ENCODE measurements at places on chromosomes 11 and 22.

DNA sequence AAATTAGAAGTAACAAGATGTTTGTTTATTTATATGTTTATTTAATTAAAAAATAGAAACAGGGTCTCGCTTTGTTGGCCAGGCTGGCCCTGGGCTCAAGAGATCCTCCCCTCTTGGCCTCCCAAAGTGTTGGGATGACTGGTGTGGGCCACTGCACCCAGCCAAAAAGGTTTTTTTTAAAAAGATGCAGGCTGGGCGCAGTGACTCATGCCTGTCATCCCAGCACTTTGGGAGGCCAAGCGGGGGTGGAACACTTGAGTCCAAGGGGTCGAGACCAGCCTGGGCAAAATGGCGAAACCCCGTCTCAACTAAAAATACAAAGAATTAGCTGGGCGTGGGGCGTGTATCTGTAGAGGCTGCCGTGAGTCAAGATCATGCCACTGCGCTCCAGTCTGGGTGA lies 13.4 kb downstream of the DRD4 start:
- no peak for DNase-seq

GRCh38 chr22:28884747-28885350 lies 1.5 kb downstream of the ZNRF3 start:
- DNase-seq: no peak

GRCh38 chr11:61416941-61417340 lies 12.8 kb downstream of the CPSF7 start:
- DNase-seq: no peak

DNA sequence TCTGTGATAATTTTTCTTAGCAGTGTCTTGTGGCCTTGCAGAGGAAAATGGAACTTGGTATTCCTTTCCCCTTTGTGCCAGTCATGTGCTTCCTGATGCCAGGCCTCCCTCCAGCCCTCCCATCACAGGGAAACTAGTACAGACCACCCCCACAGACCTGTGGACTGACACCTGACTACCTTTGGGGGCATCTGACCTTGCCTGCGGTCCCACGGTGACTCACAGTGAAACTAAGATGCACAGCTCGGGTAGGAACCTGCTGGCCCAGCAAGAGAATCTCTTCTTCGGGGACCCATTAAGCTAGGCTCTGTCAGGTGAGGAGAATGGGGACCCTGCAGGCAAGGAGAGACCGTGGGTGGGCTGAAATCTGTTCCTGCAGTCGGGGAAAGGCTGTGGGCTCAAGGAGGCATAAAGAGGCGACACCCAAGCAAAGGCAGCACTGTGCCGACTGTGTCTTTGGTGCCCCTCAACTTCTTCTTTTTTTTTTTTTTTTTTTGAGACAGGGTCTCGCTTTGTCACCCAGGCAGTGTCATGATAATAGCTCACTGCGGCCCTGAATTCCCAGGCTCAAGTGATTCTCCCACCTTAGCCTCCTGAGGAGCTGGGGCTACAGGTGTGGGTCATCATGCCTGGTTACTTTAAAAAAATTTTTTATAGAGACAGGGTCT lies 20.8 kb upstream of the PEX26 start:
- DNase-seq: no peak

DNA sequence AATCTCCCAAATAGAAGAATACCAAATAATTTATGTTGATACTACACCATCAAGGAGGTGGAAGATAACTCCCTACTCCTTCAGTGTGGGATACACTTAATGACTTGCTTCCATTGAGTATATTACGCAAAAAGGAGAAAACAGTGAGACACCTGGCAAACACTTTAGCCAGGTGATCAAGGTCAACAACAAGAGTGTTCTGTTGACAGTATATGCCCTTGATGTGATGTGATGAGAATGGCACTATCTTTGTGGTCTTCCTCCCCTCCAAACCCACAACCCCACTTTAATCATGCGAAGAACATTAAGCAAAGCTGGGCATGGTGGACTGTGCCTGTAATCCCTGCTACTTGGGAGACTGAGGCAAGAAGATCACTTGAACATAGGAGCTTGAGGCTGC lies 26.0 kb downstream of the MAPK1 start:
- DNase-seq: no peak

DNA sequence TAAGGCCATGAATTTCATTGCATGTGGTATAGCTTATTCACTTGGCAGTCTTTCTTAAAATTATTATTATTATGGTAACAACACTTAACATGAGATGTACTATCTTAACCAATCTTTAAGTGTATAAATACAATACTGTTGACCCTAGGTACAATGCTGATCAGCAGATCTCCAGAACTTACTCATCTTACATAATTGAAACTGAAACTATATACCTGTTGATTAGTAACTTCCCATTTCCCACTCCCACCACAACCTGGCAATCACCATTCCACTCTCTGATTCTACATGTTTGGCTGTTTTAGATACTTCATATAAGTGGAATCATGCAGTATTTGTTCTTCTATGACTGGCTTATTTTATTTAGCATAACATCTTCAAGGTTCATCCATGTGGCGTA lies 150.2 kb upstream of the POU2AF2 start:
- no peak for DNase-seq

- DNase-seq: no peak
These were observed 19.5 kb upstream of the WNT7B start for GRCh38 chr22:45996241-45997076.

DNA sequence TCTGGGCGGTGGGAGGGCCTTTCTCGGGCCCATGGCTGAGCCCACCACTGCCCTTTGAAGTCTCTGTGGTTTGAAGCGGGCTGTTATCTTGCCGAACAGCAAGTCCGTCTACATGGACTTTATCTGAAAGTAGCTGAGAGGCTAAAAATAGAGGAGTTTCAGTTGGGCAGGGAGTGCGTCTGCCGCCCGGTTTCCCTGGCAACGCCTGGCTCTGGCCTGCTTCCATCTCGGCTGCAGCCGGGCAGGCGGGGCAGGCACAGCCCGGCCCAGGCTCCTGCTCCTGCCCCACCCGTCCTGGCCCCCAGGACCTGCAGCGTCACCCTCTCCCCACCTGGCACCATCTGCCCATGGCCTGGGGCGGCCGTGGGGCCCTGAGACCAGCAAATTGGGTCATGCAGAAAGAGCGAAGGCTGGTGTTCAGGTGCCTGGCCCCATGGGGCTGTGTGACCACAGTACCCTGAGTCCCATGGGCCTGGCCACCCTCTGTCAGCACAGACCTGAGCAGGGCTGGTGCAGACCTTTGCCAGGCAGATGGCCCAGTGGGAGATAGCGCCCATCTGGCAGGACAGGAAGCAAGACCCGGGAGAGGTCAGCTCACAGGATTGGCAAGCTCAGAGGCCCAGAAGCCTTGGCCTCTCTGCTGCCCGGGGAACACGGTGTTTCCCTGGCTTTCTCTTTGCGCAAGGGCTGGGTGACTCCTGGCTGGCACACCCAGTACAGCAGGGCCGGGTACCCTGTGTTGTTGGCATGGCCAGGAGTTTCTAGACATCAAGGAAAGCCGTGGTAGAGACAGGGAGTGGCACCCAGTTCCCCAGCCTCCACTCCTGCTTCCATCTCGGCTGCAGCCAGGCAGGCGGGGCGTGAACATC lies 79.1 kb upstream of the KCNQ1OT1 start:
- no peak for DNase-seq

GRCh38 chr11:86369668-86370067 lies 5.0 kb upstream of the CCDC81 start:
- DNase-seq: no peak

- DNase-seq: no peak
These were observed 241.2 kb upstream of the SYN3 start for GRCh38 chr22:33299245-33299956.

DNA sequence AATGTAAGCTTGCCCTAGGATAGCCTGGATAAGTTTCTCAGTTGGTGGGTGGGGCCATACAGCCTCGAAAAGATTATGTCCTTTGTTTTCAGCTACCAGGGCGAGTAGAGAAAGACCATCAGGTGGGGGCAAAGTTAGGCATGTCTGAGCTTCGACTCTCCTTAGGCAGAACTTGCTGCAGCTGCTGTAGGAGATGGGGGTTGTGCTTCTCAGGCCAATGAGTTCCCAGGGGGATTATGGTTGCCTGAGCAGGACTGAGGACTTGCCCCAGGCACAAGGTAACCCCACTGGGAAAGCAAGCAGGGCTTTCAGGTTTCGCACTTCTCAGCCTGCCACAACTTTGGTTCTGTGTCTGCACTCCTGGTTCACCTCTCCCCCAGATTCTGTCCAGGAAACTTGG lies 173.4 kb upstream of the SESN3 start:
- DNase-seq: no peak

GRCh38 chr11:114399490-114400215 lies 658 bp downstream of the C11orf71 start:
- DNase-seq: no peak

GRCh38 chr11:64334764-64335735 lies 5.0 kb upstream of the CCDC88B start:
- DNase-seq: no peak

GRCh38 chr11:134951305-134951700 lies 539.3 kb upstream of the B3GAT1 start:
- DNase-seq: no peak

- no peak for DNase-seq
These were observed 52.8 kb upstream of the SMIM38 start for GRCh38 chr11:69102732-69103615.

DNA sequence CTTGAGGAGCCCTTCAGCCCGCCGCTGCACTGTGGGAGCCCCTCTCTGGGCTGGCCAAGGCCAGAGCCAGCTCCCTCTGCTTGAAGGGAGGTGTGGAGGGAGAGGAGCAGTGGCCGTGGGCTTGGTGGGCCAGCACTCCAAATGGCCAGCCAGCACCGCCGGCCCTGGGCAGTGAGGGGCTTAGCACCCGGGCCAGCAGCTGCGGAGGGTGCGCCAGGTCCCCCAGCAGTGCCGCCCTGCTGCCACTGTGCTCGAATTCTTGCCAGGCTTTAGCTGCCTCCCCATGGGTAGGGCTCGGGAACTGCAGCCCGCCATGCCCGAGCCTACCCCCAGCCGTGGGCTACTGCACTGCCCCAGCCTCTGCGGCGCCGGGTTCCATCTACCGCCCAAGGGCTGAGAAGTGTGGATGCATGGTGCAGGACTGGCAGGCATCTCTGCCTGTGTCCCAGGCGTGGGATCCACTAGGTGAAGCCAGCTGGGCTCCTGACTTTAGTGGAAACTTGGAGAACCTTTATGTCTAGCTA lies 82.7 kb downstream of the KCNA4 start:
- no peak for DNase-seq

GRCh38 chr11:128970598-128971190 lies 28.0 kb upstream of the TP53AIP1 start:
- DNase-seq: no peak

DNA sequence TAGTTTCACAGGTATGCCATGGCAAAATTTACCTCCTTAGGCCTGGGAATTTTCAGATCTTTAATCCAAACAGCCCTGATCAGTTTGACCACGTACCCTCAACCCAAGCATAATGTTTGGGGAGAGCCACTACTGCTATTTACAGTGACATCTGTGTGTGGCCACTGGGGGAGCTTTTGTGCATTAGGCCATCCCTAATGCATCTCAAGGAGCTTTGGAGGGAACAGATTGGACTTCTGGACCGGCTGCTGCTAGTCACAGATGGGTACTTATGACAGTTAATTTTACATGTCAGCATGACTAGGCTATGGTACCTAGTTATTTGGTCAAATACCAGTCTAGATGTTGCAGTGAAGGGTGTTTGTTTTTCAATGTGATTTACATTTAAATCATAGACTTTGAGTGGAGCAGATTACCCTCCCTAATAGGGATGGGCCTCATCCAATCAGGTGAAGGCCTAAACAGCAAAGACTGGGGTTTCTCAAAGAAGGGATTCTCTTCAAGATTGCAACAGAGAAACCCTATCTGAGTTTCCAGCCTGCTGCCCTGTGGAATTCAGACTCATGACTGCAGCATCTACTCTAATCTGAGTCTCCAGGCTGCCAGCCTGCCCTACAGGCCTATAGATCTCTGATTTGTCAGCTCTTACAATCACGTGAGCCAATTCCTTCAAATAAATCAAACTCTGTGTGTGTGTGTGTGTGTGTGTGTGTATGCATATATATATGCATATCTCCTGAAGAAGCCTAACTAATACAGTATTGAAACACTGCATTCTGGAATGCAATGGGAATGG lies 38.0 kb upstream of the GALNT18 start:
- DNase-seq: no peak

- no peak for DNase-seq
These were observed 28.8 kb downstream of the TRIOBP start for GRCh38 chr22:37725551-37726240.

DNA sequence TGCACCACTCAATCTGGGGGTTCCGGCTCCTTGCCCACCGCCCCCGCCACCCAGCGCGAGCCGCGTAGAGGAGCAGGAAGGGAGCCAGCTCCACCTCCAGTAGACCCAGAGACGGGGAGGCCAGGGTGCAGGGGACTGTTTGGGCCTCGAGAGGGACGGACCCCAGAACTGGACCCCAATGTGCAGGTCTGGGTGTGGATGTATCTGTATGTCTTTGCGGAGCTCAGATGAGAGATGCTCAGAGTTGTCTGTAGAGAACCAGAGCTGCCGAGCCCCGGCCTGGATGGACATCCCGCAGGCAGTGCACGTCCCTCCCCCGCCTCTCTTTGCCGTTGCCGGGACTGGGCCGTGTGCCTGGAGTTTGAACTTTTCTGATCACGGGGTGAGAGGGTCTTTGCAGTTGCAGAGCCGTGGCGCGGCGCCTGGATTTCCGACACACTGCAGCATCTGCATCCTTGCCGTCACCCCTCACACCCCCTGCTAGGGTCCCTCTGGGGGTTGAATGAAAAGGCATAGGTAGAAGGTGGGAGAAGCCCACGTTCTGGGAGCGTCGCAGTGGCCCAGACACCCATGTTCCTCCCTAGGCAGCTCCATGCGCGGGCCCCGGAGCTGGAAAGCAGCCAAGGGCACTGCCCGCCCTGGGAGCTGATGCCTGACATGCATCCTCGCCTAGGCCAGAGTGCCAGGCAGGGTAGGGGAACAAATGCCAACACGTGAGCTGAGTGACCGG lies 105.2 kb downstream of the KCNQ1 start:
- DNase-seq: no peak

DNA sequence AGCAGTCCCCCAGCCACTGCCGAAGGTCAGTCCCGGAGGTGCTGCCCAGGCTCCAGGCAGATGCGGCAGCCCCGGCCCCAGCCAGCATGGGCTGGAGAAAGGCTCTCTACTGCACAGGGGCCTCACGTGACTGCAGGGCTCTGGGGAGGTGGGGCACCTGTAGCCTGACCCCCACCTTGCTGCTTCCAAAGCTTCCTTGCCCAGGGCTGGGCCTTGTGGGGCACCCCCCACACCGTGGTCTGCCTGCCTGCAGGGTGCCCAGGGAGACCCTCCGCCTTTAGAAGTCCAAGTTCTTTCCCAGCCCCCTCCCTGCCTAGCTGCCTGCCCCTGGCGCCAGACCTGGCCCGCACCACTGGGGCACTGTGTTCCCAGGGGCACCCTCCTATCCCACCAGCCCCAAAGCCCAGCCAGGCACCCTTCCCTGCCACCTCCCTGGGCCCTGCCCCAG lies 28.4 kb upstream of the TXNRD2 start:
- DNase-seq: no peak

- DNase-seq: no peak
These were observed 21.7 kb downstream of the WNT11 start for GRCh38 chr11:76184551-76184993.

DNA sequence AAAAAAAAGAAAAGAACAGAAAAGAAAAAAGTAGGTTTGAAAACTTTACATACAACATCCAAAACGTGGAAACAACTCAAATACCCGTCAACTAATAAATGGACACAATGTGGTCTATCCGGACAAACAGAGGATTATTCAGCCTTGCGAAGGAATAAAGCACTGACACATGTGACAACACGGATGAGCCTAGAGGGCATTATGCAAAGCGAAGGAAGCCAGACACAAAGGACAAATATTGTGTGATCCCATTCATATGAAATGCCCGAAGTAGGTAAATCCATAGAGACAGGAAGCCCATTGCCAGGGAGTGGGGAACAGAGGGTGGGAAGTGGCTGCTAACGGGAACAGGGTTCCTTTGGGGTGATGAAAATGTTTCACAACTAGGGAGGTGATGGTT lies 11.8 kb downstream of the RFPL1 start:
- no peak for DNase-seq
